T-cell (primary cell): ENCODE measurements at places on chromosomes 13 and 19. TPM values are rescaled to one million over a fixed set of nuclear protein-coding genes. Genes with fewer than 3 reads are reported as not detected.

Gene CEACAM1
- total RNA-seq, result 10.8 TPM

Gene KLK4
- not detected for total RNA-seq

Gene KLF1
- total RNA-seq, result 0.38 TPM

Gene FPR1
- total RNA-seq, result 0.13 TPM

Gene LAIR1
- total RNA-seq, result 66.0 TPM

Gene LIG1
- total RNA-seq, result 112 TPM

Gene KLK1
- total RNA-seq, result 0.59 TPM

Gene TNFSF9
- total RNA-seq, result 1.6 TPM

Gene TJP3
- 28.9 TPM for total RNA-seq

Gene SLC6A16
- 5.4 TPM for total RNA-seq

Gene HIPK4
- 0.20 TPM for total RNA-seq

Gene TMEM221
- total RNA-seq, result not detected

Gene ZNF134
- 27.2 TPM for total RNA-seq

Gene TMEM38A
- 0.77 TPM for total RNA-seq

Gene TBXA2R
- total RNA-seq, result 2.4 TPM

Gene PSG1
- total RNA-seq, result not detected

Gene SULT2A1
- total RNA-seq, result 0.22 TPM

Gene CALR3
- not detected for total RNA-seq

Gene CLIP3
- 5.0 TPM for total RNA-seq

Gene ERFL
- 7.3 TPM for total RNA-seq

Gene MTMR6
- 18.7 TPM for total RNA-seq
